ENCODE measurements at places on chromosomes 7 and 10.

GRCh38 chr7:36400606-36401005 is 10.9 kb downstream of the ANLN start:
- no peak overlapping the region for H3K27ac ChIP-seq
- no peaks in the 10 kb centered on the region for H3K36me3 ChIP-seq
- no peak for DNase-seq
- no peak overlapping the region for H3K4me3 ChIP-seq
- no peaks in the 10 kb centered on the region for H3K4me1 ChIP-seq

DNA sequence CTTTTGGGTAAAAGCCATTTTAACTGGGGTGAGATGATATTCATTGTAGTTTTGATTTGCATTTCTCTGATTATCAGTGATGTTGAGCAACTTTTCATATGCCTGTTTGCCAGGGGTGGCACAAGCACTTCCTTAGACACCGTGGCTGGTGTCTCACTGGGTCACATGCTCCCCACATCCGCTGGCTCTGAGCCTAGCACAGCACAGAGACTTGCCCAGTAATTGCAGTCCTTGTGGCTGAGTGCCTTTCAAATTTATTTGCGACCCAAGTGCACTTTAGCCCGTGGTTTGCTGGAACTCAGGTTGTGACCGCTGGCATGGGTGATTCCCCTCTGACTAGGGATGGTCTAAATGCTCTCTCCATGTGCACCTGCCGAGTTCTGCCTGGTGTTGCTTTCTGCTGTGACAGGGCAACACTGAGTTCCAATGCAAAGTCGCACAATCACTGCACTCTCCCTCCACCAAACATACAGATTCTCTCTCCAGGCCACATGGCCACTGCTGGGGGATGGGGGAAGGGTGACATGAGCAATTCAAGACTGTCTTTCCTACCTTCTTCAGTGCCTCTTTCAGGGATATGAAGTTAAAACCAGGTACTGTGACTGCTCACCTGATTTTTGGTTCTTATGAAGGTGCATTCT is 66.5 kb downstream of the ZNF277 start:
- no peaks in the 10 kb centered on the region for H3K36me3 ChIP-seq
- no peaks in the 10 kb centered on the region for H3K27me3 ChIP-seq
- no peak for DNase-seq
- H3K27ac ChIP-seq, result no peak overlapping the region
- no peak overlapping the region for H3K4me3 ChIP-seq
- H3K4me1 ChIP-seq, result no peaks in the 10 kb centered on the region

DNA sequence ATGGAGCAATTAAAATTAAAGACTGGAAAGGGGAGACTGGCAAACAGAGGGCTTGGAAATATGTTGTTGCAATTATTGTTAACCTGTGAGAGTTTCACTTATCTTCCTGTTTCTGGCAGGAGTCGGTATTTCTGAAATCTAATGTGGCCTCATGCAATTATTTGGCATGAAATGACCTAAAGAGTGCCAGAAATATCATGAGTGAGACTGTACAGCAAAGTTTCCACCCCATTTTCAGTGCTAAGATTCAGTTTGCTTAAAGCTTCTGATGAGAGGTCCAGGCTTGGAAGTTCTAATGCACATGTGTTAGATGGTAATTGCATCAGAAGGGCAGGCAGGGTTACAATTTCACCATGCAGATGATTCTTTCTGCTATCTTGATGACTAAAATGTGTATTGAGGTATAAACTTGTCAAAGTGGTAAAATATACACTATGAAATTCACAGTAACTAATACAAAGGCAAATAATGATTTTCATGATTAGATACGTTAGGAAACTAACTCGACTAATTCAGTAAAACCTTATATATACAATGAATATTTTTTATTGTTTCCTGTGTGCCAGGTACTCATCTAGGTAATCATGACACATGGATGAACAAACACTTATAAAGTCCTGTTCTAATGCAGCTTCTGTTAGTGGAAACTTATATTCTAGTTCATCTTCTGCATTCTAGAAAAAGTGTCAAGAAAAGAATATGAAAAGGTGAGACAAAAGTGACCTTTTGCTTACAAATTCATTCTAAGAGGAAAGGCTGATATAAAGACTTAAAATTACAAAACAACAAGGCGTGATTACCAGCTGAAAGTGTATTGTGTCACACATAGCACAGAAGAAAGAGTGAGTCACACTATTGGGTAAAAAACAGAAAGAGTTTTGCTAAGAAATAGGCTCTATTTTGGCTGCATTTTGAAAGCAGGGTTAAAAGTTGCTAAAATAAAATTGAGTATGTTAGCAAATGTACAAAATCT is 533.4 kb upstream of the SEMA3D start:
- H3K27ac ChIP-seq, result no peak overlapping the region
- H3K4me1 ChIP-seq, result no peaks in the 10 kb centered on the region
- no peak for DNase-seq
- no peak overlapping the region for H3K4me3 ChIP-seq
- H3K36me3 ChIP-seq, result no peaks in the 10 kb centered on the region
- no peaks in the 10 kb centered on the region for H3K27me3 ChIP-seq

DNA sequence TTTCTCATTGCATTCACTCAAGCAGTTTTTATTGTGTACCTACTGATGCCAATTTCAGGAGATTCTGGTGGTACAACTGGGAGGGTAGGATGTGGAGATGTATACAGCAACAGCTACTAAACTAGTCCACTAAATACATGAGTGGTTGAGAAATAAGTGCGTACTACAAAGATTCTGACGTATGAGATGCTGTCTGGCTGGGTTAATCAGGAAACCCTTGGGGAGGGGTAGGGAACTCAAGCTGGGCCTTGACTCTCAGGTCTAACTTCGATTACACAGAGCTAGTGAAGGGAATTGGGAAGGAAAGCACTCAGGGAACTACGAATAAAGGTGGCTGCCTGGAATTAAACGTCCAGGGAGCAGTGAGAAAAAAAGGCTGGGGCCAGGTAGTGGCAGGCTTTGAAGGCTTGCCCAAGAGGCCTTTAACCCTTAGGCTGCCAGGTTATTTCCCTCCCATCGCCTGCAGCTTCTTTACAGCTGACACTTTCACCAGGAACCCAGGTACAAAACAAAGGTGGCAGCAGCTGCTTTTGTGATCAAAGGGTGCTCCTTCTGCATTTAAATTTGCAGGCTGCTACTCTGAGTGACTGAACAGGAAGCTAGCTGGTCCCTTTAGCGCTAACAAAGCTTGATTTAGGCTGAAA is 3.2 kb downstream of the MMS19 start:
- H3K27ac ChIP-seq, result peak overlapping the region; percentile 68
- H3K27me3 ChIP-seq, result no peaks in the 10 kb centered on the region
- H3K4me3 ChIP-seq, result no peak overlapping the region
- no peaks in the 10 kb centered on the region for H3K36me3 ChIP-seq

DNA sequence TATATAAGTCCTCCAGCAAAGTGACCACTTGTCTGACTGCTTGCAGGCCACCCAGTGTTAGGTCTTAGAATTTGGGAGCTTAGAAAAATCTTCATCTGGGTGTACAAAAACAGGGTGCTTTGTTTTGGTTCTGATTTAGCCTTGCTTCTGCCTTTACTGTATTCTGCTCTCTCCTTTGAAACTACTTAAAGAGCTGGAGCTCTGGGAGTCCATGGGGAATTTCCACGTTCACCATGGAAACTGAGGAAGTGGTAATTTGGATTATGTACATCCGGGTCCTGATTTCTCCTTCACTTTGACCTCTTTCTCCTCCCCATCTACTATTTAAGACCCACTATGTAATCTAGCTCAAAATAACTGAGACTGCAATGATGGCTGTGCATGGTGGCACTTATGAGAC is 103.0 kb downstream of the JAZF1 start:
- no peak overlapping the region for H3K4me3 ChIP-seq
- DNase-seq, result no peak
- no peaks in the 10 kb centered on the region for H3K27me3 ChIP-seq

- H3K36me3 ChIP-seq, result no peaks in the 10 kb centered on the region
- H3K4me1 ChIP-seq, result peaks cover 54% of the 10 kb centered on the region
- no peaks in the 10 kb centered on the region for H3K27me3 ChIP-seq
- DNase-seq, result no peak
- H3K27ac ChIP-seq, result peak overlapping the region; percentile 99
These were observed 25.5 kb downstream of the GTF2IRD1 start for GRCh38 chr7:74479066-74479781.

- no peaks in the 10 kb centered on the region for H3K27me3 ChIP-seq
- no peaks in the 10 kb centered on the region for H3K36me3 ChIP-seq
- H3K27ac ChIP-seq, result no peak overlapping the region
- no peaks in the 10 kb centered on the region for H3K4me1 ChIP-seq
- no peak for DNase-seq
These were observed 191.1 kb upstream of the SLC26A5 start for GRCh38 chr7:103637094-103637493.

GRCh38 chr7:5691606-5692005 is 89.9 kb downstream of the RNF216 start:
- no peak for DNase-seq
- peaks cover 72% of the 10 kb centered on the region for H3K4me1 ChIP-seq
- no peaks in the 10 kb centered on the region for H3K27me3 ChIP-seq
- H3K36me3 ChIP-seq, result no peaks in the 10 kb centered on the region
- peak overlapping the region; percentile 62 for H3K27ac ChIP-seq

DNA sequence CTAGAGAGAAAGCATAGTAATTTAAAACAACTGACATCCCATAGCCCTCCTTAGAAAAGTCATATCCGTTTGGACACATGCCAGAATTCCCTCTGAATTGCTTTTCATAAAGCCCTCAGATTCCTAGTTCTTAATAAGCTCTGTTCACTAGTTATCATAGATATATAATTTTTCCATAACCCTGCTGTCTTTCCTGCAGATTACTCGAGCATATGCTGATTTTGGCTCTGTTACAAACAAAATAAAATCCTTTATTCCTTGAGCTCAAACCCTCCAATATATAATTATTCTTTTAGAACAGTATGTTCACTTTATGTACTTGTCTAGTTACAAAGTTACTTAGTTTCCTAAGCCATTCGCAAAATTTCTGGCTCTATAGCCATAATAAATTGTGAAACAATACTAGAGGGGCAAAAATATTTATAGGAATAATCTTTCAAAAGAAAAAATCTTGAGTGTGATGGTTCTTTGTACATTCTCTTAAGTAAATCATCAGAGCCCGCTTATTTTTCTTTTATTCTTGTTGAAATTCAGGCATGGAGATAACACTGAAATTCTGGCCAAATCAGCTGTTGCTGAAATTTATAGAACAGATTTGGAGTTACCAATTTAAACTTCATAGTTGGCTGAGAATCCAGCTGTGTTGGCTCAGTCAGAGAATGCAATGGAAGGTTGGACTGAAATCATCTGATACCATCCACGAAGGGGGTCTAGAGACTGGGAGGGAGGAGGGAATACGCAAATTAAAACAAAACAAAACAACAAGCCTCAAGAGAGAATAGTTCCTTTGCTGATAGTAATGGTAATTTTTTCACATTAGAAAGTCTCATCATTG is 146.1 kb upstream of the TMEM196 start:
- H3K27me3 ChIP-seq, result no peaks in the 10 kb centered on the region
- H3K27ac ChIP-seq, result no peak overlapping the region
- no peaks in the 10 kb centered on the region for H3K4me1 ChIP-seq
- no peak overlapping the region for H3K4me3 ChIP-seq
- DNase-seq, result no peak

DNA sequence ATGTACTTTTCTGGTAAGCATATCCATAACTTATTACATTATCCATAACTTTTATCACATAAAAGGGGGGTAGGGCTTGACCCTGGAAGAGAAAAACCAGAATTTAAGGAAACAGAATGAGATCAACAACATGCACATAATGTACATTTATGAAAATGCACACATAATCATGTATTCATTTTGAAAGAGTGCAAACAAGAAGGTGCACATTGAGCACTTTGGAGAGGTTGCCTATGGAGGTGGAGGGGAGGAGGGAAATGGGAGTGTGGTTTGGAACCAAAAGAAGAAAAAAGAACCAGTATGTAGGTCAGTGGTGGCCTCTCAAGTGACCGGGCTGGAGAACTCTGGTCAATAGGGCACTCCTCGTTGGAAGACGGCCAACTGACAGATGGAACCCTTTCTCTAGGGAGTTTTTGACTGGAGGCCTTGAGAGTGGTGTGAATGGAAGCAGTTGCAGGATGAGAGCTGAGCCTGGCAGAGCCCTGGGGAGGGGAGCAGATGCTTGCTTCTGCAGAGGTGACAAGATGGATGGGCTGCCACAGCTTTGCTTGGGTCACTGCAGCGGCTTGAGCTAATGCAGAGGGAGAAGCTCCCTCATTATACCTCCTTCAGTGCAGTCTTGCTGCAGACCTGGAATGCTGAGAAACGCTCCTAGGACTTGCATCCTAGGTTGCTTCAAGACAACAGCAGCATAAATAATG is 192.7 kb downstream of the SEC23IP start:
- H3K4me3 ChIP-seq, result no peak overlapping the region
- no peak for DNase-seq
- no peaks in the 10 kb centered on the region for H3K36me3 ChIP-seq
- no peaks in the 10 kb centered on the region for H3K4me1 ChIP-seq
- no peak overlapping the region for H3K27ac ChIP-seq

GRCh38 chr7:108413782-108414492 is 42.3 kb downstream of the NRCAM start:
- no peaks in the 10 kb centered on the region for H3K27me3 ChIP-seq
- no peaks in the 10 kb centered on the region for H3K36me3 ChIP-seq
- no peak overlapping the region for H3K4me3 ChIP-seq
- DNase-seq, result no peak
- H3K4me1 ChIP-seq, result peaks cover 7% of the 10 kb centered on the region

- DNase-seq, result no peak
- H3K4me1 ChIP-seq, result no peaks in the 10 kb centered on the region
- no peak overlapping the region for H3K4me3 ChIP-seq
- no peak overlapping the region for H3K27ac ChIP-seq
- H3K27me3 ChIP-seq, result no peaks in the 10 kb centered on the region
These were observed 66.3 kb downstream of the CREB5 start for GRCh38 chr7:28478656-28479055.

- no peaks in the 10 kb centered on the region for H3K27me3 ChIP-seq
- no peak overlapping the region for H3K4me3 ChIP-seq
- no peaks in the 10 kb centered on the region for H3K36me3 ChIP-seq
- H3K27ac ChIP-seq, result no peak overlapping the region
These were observed 200.9 kb upstream of the CHRM2 start for GRCh38 chr7:136667584-136667983.

- H3K27me3 ChIP-seq, result peaks cover 26% of the 10 kb centered on the region
- no peak overlapping the region for H3K4me3 ChIP-seq
- no peaks in the 10 kb centered on the region for H3K36me3 ChIP-seq
- H3K27ac ChIP-seq, result no peak overlapping the region
- peaks cover 30% of the 10 kb centered on the region for H3K4me1 ChIP-seq
- no peak for DNase-seq
These were observed 5.1 kb downstream of the FLNC start for GRCh38 chr7:128835231-128835751.

DNA sequence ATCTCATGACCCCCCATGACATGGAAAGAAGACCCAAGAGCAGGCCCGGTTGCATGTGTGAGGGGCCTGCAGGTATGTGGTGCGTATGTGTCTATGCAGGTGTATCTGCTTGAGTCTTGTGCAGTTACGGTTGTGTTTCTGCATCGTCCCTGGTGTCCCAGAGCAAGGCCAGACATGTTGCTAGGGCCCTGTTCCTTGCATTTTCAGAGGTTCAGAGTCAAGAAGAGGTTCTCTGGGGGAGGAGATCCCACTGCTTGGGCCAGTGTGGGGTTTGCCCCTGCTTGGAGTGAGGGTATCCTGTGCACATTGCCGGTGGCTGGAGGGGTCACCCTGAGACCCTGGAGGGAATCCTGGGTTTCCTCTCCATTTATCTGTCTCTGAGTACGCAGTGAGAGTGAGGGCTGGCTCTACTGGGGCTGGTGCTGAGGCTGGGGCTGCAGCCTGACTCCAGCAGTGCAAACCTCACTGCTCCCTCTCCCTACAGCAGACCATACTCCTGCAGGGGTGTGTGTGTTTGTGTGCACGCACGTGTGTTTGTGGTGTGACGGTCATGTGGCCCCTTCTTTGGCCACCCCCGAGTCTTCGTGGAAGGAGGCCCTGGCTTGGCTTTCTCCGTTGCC is 4.1 kb downstream of the TRIM8 start:
- H3K27ac ChIP-seq, result peak overlapping the region; percentile 99
- peak overlapping the region; percentile 99 for H3K4me3 ChIP-seq
- no peak for DNase-seq
- H3K36me3 ChIP-seq, result peaks cover 32% of the 10 kb centered on the region
- no peaks in the 10 kb centered on the region for H3K27me3 ChIP-seq
- peaks cover 68% of the 10 kb centered on the region for H3K4me1 ChIP-seq

Data from tibial nerve (tissue), 4 donors.